T-helper 2 cell (primary cell): ENCODE measurements at places on chromosomes 2 and 18.

- DNase-seq = no peak
Measured at GRCh38 chr18:50340078-50340477, 34.8 kb upstream of the SKA1 start.

DNA sequence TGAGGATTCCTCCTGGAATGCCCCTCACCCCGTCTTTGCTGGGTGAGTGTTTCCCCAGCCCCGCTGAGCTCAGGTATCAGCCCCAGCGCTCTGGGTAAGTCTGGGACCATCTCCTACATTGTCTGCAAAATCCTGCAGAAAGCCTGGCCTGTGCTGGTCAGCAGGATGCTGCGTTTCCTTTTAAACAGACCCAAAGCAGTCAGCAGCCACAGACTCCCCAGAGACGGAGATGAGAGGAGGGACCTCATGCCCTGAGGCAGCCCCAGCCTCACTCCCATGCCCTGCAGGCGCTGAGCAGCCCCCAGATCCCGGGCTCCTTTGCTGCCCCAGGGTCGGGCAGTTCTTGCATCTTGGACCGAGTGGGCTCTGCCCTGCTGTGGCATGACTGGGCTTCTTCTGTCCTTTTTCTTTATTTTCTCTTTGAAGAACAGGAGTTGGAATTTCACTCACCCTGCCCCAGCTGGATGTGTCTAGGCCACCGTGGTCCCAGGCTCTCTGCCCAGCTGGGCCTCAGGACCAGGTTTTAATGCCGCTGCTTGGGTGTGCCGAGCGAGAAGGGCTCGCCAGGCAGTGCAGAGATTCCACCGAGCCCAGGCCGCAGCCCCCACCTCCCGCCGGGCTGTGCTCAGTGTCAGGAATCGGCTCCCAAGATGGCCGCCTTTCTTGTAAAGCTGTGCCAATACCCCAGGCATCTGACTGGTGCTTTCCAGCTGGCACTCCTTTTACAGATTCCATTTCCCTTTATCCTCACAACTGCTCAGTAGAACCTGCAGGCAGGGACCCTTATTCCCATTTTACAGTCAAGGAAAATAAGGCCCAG lies 43.6 kb downstream of the ODC1 start:
- no peak for DNase-seq

DNA sequence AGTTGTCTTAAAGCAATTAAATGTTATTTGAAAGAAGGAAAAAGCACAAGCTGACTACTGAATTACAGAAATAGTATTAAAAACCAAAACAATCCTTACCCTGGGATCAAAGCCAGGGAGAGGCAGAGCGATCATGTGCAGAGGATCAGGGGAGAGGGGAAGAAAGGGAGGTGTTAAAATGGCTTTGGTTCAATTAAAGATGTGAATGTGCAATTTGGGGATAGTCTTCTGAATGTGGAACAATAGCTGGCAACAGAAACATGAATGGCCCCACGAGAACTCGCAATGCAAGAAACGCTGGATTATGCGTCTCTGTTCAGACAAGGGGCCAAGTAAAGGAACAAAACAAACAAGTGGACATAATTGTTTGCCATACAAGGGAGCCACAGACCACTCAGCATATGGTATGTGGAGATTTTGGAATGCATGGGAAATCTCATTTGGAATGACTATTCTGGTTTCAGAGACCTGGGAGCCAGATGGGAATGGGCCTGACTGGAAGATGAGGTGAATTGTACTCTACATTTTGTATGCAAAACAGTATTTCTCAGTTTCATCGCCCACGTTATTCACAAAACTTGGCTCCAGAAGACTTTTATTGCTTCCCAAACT lies 155.4 kb downstream of the SLC4A3 start:
- no peak for DNase-seq

DNA sequence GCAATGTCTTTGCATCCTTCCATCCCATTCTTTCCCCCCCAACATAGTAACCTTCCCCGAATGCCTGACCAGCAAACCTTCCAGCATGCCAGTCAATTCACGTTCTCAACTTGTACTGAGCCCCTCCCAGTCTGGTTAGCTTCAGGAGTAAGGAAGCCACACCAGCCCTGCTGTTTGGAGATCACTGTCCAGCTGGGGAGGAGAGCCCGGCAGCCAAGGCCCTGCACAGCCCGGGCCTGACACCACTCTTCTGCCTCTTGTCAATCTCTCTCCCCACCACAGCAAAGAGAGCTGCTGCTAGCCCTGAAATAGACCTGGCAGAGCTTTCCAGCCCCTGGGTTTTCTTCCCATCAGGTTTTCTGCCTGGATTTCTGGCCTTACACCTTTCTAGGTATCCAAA lies 185.8 kb upstream of the ID2 start:
- no peak for DNase-seq

GRCh38 chr18:29146068-29146467 lies 969.1 kb upstream of the CDH2 start:
- no peak for DNase-seq

GRCh38 chr2:176075481-176075880 lies 8.3 kb downstream of the EVX2 start:
- no peak for DNase-seq

DNA sequence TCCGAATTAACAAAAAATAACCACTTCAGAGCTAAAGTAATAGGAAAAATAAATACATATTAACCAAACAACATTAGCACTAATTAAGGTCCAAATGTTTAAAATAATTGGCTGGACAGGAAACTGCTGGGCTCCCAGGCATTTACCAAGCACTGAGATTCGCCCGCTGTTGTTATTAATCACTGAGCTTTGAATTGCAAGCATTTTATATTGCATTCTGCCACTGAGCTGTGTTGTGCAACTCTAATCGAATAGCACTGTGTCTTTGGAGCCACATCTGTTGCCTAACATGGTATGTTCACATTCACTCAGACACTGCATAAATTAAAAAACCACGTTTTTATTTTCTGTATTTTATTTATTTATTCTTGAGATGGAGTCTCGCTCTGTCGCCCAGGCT lies 88.9 kb downstream of the SOWAHC start:
- DNase-seq = no peak

DNA sequence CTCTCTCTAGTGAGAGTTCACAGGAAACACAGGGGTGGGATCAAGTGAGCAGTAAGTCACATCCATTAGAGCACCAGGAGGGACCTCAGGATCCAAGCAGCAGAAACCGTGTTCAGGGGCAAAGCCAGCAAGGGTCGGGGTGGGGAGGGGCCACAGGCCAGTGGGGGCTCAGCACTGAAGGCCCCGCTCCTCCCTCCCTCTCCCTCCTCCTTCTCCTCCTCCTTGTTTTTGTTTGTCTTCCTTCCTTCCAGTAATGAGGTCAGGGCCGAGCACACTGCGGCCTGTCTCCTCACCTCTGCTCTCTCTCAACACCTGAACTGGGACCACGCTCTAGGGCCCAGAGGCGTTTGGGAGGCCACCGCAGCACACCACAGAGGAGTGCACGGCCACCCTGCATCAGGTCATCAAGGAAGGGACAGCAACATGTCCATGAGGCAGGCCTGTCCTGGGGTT lies 20.9 kb downstream of the MTERF4 start:
- DNase-seq = no peak
